Activated CD4-positive, alpha-beta T cell treated with anti-CD3 and anti-CD28 coated beads, Interleukin-2, amount 50 U/mL, for 24 hours (primary cell): ENCODE measurements at places on chromosomes 1 and 21.

- DNase-seq = no peak
Measured at GRCh38 chr1:208179263-208179816, 64.8 kb downstream of the PLXNA2 start.

GRCh38 chr1:94792473-94793295 is 27.5 kb upstream of the SLC44A3 start:
- no peak for DNase-seq

DNA sequence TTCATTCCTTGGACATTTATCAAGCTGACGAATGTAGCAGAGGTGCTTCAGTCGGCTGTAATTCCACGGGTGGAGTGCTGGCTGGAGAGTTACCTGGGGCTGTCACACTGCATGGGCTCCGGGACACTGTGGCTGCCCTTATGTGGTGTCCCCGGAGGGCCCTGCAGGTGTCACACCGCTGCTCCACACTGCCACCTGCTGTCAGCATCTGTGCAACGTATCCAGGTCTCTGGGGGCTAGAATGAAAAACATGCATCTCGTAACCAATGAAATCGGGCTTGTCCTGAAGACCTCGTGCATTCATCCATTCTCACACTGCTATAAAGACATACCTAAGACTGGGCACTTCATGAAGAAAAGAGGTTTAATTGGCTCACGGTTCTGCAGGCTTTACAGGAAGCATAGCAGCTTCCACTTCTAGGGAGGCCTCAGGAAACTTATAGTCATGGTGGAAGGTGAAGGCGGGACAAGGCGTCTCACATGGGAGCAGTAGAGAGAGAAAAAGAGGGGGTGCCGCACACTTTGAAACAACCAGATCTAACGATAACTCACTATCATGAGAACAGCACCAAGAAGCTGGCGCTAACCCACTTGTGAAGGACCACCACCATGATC is 46.7 kb upstream of the PCBP3 start:
- DNase-seq = peak; percentile 81

DNA sequence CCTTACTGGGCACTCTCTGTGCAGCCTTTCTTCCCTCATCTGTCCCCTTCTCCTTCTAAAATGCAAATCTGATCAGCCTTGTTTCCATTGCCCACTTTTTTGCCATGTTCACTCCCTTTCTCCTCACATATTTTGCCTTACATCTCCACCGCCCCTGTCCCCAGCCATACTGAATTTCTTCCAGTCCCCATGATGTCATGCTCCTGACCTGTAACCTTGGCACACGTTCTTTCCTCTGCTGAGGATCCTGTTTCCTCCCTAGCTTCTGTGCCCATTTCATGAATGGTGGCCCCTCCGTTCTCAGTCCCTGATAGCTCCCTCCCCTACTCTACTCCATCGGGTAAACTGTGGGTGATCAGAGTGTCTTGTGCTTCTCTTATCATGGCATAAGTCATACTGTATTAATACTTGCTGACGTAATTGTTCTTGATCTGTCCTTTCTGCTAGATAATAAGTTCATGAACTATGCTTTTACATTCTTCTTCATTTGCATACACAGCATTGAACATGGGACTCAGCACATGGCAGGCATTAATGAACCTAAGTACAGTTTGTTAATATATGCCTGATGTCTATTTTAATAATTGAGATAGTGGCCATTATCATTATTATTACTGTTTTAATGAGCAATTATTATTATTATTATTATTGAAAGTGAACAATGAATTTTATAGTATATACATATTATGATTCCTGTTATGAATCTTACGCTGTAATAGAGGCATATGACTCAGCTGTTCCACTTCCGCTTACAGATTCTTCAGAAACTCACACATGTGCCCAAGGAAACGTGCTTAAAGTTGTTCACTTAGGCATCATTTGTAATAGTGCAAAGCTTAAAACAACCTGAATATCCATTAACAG is 28.5 kb downstream of the MAP3K21 start:
- DNase-seq = peak; percentile 15

DNA sequence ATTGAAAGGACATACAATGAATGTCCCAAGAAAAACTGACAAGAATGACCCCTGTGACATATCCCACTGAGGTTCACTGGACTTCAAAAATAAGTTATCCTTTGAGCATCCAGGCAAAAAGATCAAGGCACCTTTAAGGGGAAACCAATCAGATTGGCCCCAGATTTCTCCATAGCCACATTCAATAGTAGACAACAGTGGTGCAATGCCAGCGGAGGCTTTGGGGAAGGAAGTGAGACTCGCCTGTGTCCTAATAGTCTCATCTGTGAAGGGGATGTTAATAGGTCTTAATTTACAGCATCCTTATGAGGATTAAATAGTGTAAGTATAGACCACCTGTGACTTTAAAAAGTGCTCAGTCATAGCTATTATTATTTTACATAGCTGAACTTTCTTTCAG is 21.5 kb downstream of the RPL5 start:
- no peak for DNase-seq

DNA sequence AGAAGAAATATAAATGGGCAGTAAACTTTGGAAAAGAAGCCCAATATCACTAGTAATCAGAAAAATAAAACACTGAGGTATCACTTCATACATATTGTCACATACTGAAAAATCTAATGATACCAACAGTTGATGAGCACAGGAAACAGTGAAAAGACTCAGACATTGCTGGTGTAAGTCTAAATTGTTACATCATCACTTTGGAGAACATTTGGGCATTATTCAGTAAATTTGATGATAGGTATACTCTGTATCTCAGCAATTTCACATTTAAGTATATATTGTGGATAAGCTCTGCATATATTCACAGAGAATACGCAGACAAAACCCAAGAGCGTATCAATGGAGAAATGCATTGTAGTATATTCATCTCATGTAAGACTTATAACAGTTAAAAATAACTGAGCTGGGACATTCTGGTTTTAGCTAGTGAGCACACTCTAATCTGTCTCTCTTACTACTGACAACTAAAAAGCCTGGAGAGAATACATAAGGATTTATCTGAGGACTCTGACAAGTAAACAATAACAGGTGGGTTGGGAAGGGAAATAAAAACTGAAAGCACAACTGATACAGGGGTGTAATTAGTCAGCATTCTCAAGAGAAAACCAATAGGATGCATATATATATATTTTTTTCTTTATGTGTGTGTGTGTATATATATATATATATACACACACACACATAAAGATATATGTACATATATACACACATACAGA is 212.7 kb upstream of the JUN start:
- DNase-seq = no peak

DNA sequence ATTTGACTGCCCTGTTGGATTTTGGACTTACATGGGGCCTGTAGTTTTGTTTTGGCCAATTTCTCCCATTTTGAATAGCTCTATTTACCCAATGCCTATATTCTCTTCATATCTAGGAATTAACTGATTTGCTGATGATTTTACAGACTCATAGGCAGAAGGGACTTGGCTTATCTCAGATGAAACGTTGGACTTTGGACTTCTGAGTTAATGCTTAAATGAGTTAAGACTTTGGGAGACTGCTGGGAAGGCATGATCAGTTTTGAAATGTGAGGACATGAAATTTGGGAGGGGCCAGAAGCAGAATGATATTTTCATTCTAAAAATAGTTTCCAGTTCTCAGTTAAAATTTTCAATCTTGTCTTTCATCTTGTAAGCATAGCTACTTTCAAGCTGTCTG is 222.3 kb downstream of the COP1 start:
- DNase-seq = no peak

GRCh38 chr1:204249736-204250427 is 36.1 kb upstream of the GOLT1A start:
- no peak for DNase-seq

GRCh38 chr21:30714456-30714855 is 4.1 kb downstream of the KRTAP21-3 start:
- no peak for DNase-seq

- DNase-seq = peak; percentile 71
Measured at GRCh38 chr1:40385437-40386358, 12.2 kb downstream of the SMAP2 start.

DNA sequence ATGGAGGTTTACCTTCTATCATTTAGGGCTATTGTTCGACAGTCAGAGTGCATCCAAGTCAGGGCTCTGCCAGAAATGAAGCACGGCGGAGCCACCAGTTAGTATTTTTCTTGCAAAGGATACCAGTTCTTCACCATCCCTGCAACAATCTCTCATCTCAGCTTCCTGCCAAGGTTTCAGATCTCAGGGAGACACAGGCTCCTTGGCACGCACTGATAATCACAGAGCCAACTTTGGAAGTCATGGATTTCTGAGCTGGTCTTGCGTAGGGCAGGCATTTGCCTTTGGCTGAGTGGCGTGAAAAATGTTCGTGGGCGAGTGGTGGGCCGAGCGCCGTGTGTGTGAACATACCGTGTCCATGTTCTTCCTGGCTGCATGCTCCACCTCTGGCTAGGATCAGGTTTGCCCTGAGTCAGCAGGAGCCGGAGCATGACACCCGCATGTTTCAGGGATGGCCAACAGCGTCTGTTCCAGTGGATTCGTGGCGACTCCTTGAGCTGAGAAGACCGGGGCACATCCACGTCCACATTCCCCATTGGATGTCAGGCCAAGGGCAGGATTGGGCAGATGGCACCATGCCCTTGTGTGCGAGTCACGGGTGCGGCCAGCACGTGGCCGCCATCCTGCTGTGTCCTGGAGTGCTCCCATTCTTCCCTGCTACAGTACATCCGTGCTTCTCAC is 118.5 kb upstream of the C1orf174 start:
- DNase-seq = no peak

DNA sequence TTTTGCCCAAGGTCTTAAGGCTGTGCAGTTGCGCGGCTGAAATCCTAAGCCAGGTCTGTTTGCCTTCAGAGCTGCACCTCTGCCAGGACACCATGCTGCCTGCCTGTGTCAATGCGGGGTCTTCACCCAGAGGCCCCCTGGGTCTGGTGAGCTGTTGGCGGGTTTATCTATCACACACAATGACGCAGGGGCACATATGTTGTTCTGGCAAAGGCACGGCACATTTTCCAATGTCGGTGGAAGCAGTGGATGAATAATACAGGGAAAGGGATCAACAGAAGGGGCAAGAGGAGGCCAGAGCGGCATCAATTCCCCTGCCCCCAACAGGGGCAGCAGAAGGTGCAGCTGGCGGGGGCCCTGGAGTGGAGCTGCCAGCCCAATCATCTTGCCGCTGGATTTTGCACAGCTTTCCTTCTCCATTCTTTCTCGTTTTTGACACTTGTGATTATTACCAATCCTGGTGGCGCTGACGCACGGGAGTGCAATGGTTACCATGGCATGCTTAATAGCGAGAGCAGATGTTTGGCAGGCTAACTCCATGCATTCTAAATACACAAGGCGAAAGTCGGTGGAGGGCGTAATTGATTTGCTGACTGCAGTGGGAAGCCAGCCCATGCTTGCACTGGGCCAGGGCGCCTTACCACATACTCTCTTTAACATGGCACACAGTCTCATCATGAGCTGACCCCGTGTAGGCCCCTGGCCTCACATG is 45.8 kb upstream of the CYP2J2 start:
- no peak for DNase-seq

- DNase-seq = no peak
Measured at GRCh38 chr1:164709126-164709525, 150.1 kb downstream of the PBX1 start.

- no peak for DNase-seq
Measured at GRCh38 chr1:8879464-8879921, 1.0 kb upstream of the ENO1 start.

- no peak for DNase-seq
Measured at GRCh38 chr1:87495147-87495546, 166.5 kb downstream of the LMO4 start.

- no peak for DNase-seq
Measured at GRCh38 chr1:222087221-222087920, 345.5 kb upstream of the DUSP10 start.

DNA sequence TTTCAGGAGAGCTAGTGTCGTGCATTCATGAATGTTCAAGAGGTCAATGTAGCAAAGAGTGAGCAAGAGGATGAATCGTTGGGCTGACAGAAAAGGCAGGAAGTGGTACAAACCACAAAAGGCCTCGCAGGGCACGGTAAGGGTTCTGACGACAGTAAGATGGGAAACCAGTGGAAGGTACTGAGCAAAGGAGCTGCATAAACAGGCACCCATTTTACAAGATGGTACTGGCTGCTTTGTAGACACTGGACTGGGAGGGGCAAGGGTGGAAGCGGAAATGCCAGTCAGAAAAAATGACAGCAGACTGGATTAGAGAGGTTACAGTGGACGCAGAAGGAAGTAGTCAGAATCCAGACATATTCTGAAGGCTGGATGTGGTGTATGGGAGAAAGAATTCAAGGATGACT is 123.5 kb downstream of the PTPN14 start:
- peak; percentile 37 for DNase-seq

- DNase-seq = no peak
Measured at GRCh38 chr1:66415281-66415680, 118.7 kb upstream of the SGIP1 start.

DNA sequence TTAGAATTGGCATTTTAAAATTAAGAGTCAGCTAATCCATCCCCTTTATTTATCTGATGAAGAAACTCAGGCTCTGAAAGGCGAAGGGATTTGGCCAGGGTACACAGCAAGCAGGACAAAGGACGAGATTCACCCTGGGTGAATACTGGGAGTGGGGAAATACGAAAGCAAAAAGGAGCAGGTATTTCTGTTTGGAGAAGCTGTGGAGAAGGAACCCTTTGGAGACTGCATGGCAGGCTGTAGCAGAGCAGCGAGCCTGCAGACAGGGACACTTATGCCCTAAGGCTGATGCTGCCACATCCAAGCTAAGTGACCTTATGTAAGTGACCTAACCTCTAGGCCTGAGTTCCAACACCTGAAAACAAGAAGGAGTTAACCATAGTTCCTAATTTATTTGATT is 207.2 kb upstream of the C1orf87 start:
- no peak for DNase-seq

- no peak for DNase-seq
Measured at GRCh38 chr1:41462680-41463004, 21.8 kb downstream of the EDN2 start.

DNA sequence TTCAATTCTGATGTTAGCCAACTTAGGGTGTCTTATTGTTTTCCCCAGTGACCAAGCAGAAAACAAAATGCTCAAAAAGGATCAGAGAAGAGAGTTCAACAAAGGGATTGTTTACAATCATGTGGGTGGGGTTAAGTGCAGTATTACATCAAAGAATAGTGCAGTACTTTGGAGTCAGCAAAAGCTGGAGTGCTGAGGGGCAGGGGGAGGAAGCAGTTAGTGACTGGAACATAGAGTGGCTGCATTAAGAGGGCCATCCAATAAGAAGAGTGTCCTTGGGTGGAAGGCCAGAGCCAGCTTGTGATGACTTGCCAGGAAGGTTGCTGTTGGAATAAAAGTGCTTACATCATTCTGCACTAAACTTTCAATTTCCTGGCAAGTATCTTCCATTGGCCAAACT is 175.5 kb downstream of the CYYR1 start:
- DNase-seq = no peak

- no peak for DNase-seq
Measured at GRCh38 chr1:150970808-150971582, 3.6 kb downstream of the CERS2 start.
